ENCODE measurements at places on chromosomes 2 and 18.

DNA sequence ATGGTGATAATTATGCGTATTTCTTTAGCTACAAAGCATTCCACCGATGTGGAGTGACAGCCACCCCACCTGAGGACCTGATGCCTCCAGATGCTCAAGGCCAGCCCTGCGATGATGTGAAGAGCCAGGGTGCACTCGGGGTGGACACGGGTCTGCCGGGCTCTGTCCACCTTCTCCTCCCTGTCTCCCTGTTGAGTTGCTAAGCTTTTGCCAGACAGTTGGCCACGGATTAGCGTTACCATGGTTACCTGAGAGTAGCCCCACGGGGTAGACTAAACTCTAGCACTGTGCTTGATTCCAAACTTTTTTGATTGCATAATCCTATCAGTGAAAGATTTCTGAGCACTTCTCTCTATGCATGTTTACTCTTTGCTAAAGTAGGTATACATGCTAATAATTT, 86.2 kb downstream of the SMIM21 start:
- no peak for DNase-seq

DNA sequence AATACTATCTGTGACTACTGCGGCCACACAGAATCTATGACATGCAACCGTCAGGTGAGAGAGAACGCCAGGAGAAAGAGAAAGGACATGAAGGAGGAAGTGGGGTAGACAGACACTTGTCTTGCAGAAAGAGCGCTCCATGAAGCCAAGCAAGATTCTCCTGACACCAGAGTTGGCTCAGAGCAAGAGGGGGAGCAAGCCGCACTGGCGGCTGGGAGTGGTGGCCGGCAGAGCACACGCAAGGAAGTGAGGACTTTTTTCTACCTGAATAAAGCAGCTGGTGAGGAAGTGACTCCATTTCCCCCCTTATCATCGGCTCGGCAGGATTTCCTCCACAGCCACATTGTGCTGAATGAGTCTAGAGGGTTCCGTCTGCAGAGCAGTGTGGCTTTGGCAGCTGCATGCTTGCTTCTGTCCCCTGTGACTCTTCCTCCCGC, 181.6 kb downstream of the BCL2 start:
- no peak for DNase-seq

DNA sequence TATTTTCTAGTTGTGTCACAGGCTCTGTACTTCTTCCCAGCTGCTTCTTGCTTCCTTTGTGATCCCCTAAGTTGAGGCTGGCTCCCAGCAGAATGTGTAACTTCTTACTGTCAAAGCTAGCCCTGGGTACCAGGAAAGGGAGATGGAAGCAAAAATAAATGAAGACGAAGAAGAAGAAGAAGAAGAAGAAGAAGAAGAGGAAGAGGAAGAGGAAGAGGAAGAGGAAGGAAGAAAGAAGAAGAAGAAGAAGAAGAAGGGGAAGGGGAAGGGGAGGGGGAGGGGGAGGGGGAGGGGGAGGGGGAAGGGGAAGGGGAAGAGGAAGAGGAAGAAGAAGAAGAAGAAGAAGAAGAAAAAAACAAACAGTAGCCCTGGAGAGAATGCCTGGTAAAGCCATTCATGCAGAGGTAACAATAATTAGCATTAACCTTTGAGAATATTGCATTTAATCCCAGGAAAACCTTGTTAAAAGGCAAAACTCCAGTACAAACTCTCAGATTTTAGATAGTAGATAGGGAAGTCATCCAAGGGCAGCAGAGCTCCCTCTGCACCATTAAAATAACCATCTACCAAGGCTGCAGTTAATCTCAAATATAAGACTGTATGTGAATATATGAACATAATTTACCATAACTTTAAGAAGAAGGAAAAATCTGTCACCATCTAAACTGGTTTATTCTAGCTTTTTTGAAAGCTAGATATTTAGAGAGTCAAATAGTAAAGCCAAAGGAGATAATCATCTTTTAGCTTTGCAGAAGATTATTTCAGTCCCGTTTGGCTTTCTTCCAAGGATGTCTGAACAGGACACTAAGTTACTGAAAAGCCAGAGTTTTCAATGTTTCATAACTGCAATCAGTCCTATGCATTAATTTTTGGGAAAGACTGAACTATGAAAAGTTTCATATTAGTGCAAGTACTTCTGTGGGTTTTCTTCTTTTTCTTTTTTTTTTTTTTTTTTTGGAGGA, 44.3 kb upstream of the FBXO11 start:
- DNase-seq, result no peak

- DNase-seq, result peak; percentile 39
Measured at GRCh38 chr2:206556357-206556949, 85.8 kb upstream of the FAM237A start.

- DNase-seq, result no peak
Measured at GRCh38 chr2:147789720-147790119, 55.1 kb upstream of the ACVR2A start.

DNA sequence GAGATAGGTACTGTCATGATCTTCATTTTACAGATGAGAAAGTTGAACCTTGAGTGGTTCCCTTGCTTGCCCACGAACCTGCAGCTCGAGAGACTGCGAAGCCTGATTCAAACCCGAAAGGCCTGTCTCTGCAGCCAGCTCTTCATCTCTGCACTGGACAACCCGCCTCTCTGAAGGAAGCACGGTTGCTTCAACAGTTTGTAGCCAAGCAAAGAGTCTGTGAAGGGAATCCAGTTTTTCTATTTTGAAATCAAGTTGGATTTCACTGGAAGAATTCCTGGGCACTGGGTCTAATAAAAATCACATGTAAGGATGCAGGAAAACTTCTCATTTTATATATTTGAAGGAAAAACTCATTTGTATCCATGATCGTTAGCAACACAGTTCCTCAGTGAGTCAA, 21.3 kb upstream of the ICOS start:
- DNase-seq, result no peak

Measured in globus pallidus (tissue), 1 donor.